ENCODE measurements at places on chromosomes 5 and 9. TPM values are rescaled to one million over a fixed set of nuclear protein-coding genes. Genes with fewer than 3 reads are reported as not detected.

DNA sequence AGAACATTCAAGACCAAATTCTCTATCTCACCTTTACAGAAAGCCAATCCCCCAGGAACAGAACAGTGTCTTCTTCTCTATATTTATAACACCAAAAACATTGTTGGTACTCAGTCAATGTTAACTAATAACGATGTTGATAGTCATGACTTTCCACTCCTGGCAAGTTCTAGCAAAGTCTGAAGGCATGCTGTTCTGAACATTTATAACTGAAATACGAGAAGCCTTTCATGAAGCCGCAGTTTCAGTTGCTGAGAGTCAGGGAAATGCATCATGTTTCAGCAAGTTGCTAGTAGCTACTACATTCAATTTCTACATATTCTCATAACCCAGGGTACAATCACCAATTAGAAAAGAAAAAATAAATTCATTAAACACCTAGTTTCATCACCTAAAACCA lies 301.4 kb downstream of the PDE4D start:
- no peak for DNase-seq

The PPP2R2B gene
- total RNA-seq: 4.2 TPM

DNA sequence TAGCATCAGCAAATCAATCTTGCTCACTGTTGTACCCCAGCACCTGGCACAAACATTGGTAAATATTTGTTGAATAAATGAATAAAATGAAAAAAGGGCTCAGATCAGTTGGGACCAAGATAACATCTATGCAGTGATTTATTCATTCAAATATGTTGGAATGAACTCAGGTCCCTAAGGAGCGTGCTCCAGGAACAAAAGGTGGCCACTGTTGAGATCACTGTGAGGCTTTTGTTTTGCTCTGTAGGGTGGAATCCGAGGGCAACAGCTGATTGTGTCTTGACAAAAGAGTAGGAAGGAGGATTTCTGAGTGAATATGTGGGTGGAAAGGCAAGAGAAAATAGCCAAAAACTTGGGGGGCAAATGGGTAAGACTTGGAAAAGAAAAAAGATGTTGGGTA lies 89.7 kb downstream of the PPP2R2B start:
- DNase-seq: no peak

DNA sequence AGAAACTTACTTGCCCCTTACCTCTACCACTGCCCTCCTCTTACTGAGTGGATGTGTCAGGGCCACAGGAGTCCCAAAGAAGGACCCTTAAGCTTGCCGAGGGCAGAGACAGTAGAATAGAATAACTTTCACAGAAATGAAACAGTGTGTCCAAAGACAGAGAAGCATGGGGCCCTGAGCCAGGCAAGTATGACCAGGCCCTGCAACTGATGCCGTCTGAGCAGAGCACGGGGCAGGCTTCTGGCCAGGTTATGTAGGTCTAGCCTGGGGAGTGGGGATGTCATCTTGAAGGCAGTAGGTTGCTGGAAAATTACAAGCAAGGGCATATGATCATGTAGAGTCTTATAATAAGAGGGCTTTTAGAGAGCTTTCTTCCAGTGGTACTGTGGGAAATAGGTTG lies 415.4 kb downstream of the KDM4C start:
- no peak for DNase-seq

- DNase-seq: no peak
Measured at GRCh38 chr9:137787786-137788505, 89.6 kb upstream of the CACNA1B start.

The ACTBL2 gene
- total RNA-seq: not detected

The GGTA1 gene
- total RNA-seq: not detected

DNA sequence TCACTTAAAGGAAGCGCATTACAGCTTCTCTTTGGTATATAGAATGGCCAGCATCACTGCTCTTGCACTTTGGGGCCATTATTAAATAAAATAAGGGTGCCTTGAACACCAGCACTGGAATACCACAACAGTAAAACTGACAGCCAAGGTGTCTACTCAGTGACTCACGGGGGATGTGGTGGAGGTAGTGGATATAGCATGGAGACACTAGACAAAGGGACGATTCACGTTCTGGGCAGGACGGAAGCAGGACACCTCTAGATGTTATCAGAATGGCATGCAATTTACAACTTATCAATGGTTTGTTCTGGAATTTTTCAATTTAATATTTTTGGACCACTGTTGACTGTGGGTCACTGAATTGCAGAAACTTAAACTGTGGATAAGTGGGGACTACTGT lies 32.9 kb upstream of the PDE8B start:
- no peak for DNase-seq

The DRD1 gene
- not detected for total RNA-seq

The PHYKPL gene
- total RNA-seq: 61.1 TPM

- no peak for DNase-seq
Measured at GRCh38 chr5:81639556-81639955, 111.3 kb downstream of the SSBP2 start.

DNA sequence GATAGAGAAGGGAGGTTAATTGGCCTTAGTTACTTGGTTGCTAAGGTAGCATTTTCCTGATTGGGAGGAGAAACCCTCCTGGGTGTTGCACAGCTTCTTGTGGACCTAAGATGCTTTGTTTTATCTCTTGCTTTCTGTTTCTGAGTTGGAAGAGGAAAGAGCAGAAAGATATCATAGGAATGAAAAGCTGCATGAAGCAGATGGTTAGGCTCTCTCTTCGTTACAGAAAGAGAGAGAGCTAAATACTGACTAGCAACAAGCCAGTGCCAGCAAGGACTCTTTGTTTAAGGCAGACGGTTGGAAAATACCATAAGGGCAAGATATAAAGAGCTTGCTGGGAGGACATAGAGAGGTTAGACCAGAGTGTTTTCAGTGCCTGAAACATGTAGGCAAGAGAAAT lies 103.1 kb downstream of the ATG10 start:
- DNase-seq: no peak

The MSX2 gene
- not detected for total RNA-seq

The SNCB gene
- not detected for total RNA-seq

The NXNL2 gene
- total RNA-seq: not detected

GRCh38 chr5:142748132-142748531 lies 22.0 kb upstream of the ARHGAP26 start:
- no peak for DNase-seq

The MEGF10 gene
- total RNA-seq: not detected

The TMEM174 gene
- total RNA-seq: not detected

The PELO gene
- 35.9 TPM for total RNA-seq

- no peak for DNase-seq
Measured at GRCh38 chr9:28720746-28721145, 1147.5 kb upstream of the C9orf72 start.

GRCh38 chr5:107254214-107254901 lies 416.4 kb downstream of the EFNA5 start:
- no peak for DNase-seq

All from CD8-positive, alpha-beta memory T cell (primary cell).